ENCODE measurements at places on chromosomes 2 and 18.
A peak's percentile ranks its signal among the peaks of the same experiment; 100 is the strongest.

DNA sequence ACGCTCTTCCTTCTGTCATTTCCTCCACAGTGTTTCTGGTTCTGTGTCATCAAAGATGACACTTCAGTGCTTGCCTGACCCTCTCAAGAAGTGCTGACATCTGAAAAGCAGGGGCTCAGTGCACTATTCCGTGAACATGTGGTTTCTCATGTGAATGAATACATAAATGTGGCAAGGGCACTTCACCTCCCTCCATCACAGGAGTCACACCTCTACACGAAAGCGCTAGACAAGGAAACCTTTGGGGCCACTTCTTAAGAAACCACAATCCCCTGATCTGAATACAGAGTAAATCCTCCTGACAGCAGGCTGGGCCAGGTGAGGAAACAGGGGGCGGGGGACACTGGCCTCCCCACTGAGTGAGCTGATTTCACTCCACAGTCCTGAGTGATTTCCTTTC lies 145.8 kb upstream of the ACAA2 start:
- peak; percentile 26 for DNase-seq

- DNase-seq, result no peak
These were observed 19.1 kb downstream of the MSH2 start for GRCh38 chr2:47422016-47422415.

- DNase-seq, result no peak
These were observed 5.1 kb upstream of the TTR start for GRCh38 chr18:31586616-31587015.

DNA sequence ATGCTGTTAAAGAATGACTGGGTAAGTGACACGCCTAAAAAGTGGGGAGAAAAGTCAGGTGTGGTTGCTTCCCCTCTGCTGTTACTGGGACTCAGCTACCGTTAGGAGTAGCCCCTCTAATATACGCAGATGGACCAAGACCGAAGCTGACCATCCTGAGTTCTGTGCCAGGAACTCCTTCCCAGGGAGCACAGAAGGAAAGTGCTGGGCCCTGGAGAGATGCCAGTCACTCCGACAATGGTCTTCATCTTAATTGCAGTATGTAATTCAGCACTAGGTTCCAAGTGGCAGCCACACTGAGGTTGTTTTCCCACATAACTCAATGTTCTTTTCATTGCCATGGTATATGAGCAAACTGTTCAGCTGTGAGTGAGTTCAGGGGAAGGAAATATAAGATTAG lies 19.6 kb upstream of the TMEM200C start:
- DNase-seq, result no peak

- DNase-seq, result no peak
These were observed 41.1 kb downstream of the MBD2 start for GRCh38 chr18:54183390-54183789.

GRCh38 chr2:134287323-134287722 lies 33.5 kb downstream of the MGAT5 start:
- DNase-seq, result peak; percentile 61

DNA sequence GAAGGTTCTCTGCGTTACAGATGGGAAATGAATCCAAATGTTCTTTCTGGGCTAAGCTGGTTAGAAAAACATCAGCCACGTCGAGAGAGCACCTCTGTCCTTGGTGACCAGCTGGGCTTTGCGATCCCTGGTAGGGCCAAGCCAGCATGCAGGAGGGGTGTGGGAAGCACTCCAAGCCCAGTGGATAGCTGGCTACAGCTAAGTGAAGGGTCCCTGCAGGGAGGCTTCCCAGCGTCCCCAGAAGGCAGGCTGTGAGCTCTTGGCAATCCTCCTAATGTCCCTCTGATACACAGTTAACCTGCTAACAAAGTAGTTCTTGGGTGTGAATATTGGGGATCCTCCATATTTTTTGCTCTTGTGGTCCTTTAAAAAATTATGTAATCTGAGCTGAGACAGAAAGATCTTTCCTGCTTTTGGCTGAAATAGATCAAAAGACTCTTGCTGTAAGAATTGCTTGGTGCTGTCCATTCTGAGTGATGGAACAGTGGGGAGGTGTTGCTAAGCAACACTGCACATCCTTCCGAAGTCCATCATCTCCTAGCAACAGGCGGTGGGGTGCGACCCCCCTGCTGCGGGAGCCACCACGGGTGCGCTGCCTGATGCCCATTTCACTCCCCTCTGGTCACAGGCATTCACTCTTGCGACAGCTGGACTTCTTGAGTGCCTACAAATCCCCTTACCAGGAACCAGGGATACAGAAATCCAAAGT lies 88.5 kb upstream of the UXS1 start:
- DNase-seq, result no peak

- DNase-seq, result no peak
These were observed 944.9 kb upstream of the ZEB2 start for GRCh38 chr2:145464866-145465265.

DNA sequence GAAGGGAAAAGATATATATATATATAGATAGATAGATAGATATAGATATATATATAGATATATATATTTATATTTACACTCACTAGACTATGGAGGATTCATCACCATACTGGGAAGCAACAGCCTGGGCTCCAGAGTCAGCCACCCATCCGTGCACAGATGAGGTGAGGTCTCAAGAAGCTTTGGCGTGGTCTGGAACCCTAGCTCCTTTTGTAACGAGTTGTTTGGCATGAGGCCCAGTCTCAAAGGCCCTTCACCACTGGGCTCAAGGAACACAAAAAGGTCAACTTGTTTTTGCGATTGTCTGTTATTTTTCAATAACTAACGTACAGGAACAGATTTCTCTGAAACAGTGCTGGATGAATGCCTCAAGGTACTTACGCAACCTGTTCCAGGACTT lies 448.7 kb downstream of the CMPK2 start:
- DNase-seq, result no peak

DNA sequence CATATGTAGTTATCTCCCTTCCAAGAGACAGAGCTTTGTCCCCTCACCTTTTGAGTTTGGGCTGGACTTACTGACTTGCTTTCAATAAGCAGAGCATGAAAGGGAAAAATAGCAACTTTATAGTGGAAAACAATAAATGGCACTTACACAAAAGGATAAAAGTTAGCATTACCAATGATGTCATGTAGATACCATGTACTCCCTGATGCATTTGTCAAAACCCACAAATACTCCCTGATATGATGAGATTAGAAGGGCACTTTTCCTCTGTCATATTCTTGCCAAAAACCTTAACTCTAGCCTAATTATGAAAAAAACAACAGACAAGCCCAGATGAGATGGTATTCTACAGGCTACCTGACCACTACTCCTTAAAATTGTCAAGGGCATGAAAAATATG lies 16.0 kb downstream of the HIBCH start:
- no peak for DNase-seq

DNA sequence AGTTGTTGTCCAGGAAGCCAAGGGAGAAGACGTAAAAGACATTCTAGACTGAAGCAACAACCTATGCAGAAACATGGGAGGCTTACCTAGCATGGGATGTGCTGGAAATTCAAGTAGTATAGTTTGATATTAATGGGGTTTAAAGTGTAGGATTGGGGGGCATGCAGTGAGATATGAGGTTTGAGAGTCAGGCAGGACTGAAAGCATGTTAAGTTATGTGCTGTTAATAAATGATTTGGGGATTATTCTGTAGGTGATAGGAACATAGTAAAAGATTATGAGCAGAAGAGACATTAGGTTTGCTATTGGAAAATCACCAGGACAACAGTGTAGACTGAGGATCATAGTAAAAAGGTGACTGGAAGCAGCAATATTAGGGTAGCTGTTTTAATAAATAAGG lies 3.2 kb downstream of the EHBP1 start:
- no peak for DNase-seq

DNA sequence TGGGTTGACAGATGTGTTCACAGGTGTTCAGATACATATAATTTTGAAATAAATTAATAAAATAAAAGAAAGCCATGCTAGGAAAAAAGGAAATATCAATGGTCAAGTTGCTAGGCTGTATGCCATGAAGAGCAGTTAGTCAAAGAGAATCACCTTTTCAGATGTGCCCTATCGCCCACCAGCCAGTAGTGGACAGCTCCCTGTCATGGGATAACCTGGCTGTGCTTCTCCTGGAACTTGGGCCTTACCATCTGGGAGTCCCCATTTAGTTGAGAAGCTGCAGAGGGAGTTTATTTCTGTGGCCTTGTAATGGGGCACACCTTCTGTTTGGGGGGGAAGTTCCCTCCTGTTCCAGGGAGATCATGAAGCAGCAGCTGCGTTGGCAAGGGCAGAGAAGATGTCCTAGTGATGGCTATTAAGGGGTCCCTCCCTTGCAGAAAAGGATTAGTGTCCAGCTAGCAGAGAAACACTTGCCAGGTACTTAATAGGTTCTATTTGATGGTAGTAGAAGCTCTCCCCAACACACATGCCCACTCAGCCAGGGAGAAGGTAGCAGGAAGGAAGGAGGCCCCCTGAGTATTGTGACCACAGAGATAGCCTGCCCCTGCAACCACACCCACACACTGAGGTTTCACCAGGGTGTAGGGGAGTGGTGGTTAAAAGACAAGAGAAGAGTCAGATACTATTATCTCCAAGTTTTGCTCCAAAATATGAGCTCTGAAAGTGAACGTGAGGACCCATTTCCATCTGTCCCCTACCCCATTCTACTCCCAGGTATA lies 117.7 kb downstream of the B3GNT2 start:
- DNase-seq, result no peak

DNA sequence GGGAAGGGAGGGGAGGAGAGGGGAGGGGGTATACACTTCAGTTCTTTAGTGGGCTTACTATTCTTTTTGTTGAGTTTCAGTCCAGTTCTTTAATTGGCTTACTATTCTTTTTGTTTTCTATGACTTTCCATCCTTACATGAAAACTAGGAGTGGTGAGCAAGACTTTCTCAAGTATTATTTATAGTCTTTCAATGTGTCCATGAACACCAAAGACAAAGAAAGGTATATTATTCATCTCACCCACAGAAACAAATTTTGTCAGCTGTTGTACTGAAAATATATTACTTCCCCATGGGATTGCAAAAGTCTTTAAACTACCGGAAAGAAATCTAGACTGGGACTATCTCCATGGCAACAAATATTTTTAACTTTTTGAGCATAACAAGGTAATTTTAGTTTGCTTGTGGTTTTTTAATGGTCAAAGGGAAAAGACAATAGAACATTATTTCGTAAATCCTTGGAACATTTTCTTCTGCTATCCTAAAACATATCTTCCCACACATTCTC lies 17.6 kb downstream of the ADAM17 start:
- no peak for DNase-seq

DNA sequence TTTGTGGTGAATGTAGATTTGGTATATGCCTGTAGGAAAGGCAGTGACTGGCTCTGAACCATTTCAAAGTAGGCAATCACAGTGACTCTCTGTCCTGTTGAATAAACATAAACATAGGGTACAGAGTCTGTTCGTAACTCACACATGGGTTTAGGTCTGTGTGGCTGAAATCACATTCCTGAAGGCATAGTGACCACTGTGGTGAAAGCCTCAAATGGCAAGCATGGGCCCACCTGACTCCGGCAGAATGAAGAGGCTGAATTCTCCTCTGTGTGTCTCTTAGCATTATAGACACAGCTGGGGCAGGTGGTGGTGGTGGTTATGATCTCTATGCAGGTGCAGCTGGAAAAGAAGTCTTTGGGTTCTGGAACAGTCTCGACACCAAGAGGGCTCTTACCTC lies 61.2 kb downstream of the ITGA6 start:
- no peak for DNase-seq

DNA sequence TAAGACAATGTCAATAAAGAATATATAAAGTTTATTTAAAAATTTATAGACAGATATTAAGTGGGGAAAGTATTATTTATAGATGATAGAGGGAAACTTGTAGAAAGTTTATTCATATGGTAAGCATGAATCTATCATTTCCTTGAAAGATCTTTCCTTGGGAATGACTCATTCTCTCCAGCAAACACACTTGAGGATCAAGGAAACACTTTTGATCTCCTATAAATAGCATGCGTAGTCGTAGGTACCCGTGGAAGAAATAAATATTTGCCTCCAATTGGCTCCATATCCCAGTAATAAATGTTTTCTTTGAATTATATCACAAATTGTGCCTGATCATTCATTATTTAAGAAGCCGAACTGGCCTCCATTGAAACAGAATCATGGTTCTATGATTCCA lies 483.4 kb downstream of the RNF144A start:
- no peak for DNase-seq

GRCh38 chr18:75441896-75442295 lies 14.4 kb upstream of the SMIM21 start:
- DNase-seq, result no peak

- DNase-seq, result peak; percentile 89
These were observed 17.3 kb upstream of the ANXA4 start for GRCh38 chr2:69724540-69725159.

- peak; percentile 19 for DNase-seq
These were observed 50.9 kb downstream of the ADNP2 start for GRCh38 chr18:80159713-80160636.

DNA sequence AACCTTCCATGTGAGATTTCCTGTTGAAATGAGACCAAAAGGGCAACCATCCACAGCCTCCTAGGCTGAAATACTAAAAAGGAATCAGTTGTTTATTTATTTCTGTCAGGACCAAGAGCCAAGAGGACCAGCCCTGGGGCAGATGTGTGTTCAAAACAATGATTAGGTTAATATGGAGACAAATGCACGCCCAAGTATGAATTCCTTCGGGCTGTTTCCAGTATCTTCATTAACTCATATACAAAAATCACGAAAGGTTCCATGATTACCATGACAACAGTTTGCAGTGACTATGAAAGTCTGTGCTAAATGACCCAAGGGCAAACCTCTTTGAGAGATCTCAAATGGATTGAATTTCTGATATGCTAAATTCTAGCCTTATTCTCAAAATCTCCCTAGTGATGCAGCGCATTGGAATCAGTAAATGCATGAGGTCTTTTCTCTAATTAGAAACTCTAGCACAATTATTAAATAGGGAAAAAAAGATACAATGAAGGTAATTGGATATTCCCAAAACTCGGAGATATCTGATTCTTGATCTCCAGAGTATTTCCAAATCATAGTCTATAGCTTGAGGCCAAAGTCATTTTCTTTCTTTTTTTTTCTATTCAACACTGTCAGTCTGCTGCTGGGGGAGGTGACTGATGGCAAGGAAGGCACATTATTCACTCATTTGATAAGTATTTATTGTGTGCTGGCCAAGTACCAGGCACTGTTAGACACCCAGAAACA lies 35.6 kb downstream of the VIT start:
- DNase-seq, result no peak

DNA sequence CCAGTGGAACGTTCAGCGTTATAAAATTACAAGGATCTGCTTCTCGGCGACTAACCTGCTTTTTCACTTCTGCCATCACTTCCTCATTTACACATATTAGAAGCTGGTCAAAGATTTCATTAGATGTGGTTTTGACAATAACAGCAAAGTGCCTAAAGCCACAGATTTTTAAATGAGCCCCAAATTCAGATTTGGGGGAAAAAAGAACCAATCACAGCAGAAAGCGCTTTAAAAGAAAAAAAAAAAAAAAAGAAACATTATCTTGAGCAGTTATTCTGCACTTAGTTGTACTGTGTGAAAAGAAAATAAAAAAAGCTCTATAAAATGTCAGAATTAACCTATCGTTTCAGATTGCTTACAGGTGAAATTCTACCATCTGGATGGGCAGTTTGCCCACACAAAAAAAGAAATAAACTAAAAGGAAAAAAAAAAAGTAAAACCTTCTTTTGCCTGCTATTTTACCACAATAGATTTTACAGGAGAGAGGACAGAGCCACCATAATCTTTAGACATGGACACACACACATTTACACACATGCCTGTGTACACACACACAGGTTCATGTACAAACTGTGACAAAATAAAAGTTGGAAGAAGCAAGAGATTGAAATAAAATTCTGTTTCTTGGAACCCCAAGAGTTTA lies 167.2 kb downstream of the TCF4 start:
- no peak for DNase-seq

GRCh38 chr18:37869051-37869450 lies 303.5 kb upstream of the CELF4 start:
- DNase-seq, result no peak

All from activated CD4-positive, alpha-beta T cell treated with anti-CD3 and anti-CD28 coated beads, Interleukin-2, Interleukin-4, amounts not matched to agents 100 ng/mL and 50 ng/mL, durations not matched to agents 16 hours and 8 hours (primary cell).